GM12865 (cell line): ENCODE measurements at places on chromosomes 1 and 21.

DNA sequence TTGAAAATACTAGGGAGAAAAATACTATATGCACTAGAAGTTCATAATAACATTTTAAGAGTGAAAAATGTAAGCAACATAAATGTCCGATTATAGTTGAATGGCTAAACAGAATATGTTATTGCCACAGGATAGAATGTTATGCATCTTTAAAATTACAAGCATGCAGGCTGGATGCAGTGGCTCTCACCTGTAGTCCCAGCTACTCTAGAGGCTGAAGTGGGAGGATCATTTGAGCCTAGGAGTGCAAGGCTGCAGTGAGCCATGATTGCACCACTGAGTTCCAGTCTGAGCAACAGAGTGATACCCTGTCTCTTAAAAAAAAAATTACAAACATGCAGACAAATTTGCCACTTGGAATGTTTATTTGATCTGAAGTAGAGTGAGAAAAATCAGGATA lies 3.0 kb upstream of the BATF3 start:
- DNase-seq: no peak

- DNase-seq: peak; percentile 73
These were observed 16.3 kb downstream of the PDZK1 start for GRCh38 chr1:145690587-145691558.

DNA sequence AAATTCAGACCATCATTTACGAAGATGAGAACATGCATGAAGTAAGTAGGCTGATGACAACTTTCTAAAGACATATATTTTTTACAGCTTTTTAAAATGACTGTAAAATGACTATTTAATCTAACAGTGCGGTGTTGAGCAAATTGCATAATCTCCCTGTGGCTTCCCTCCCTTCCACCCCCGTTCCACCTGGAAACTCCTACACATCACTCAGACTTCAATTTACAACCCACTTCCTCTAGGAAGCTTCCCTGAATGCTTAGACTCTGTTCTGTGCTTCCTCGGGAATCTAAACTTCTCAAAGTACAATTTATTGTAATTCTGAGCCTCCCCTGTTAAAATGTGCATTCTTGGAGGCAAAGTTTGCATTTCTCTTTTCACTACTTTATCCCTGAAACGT lies 354.9 kb downstream of the DPYD start:
- no peak for DNase-seq

GRCh38 chr21:24148461-24148860 lies 1458.8 kb downstream of the MRPL39 start:
- DNase-seq: no peak

- no peak for DNase-seq
These were observed 63.7 kb upstream of the ANGPTL1 start for GRCh38 chr1:178934546-178934945.

GRCh38 chr1:180501865-180502360 lies 464 bp downstream of the ACBD6 start:
- no peak for DNase-seq

DNA sequence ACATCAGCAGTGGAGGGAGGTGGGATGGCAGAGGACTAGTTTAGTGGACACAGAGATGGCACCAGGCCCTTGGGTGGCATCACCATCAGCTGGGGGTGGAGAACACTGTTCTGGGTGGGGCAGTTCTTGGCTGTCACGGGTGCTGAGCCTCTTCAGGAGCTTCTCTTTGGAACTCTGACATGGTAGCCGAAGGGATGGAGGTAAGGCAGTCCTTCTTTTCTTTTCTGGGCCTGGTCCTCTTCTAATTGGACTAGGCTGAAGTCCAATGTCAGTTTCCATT lies 8.3 kb upstream of the MEF2D start:
- DNase-seq: no peak
